Globus pallidus (tissue), 1 donor: ENCODE measurements at places on chromosomes 13 and 19.

DNA sequence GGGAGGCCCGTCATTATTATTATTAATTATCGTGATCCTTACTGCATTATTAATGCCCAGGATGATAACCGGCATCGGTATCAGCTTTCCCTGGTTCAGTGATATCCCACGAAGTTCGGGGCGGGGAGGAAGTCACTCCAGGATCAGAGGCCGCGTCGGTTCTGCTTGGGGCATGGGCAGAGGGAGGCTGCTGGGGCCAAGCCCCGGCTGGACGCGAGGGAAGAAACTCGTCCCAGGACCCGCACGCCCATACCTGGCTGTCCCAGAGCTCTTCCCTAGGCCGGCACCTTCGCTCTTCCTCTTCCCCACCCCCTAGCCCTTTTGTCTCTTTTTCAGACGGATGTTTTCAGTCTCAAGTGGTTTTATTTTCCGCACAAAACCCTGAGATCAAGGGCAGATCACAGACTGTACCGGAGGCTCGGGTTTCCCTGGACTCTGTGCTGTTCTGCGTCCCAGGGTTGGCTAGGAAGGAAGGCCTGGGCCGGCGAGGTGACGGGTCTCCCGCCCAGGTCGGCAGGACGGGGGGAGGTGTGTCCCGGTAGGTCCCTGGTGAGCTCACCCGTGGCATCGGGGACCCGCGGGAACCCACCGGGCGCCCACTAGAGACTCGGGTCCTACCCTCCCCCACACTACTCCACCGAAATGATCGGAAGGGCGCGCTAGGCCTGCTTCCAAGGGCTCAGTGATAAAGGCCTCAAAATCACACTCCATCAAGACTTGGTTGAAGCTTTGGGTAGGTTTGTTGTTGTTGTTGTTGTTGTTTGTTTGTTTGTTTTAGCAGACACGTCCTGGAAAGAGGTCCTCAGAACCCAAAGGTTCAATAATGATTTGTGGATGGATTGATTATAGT, 7.9 kb downstream of the ZIC2 start:
- DNase-seq: no peak

- DNase-seq: no peak
Observed at GRCh38 chr13:98801626-98802418, 49.4 kb upstream of the SLC15A1 start.

GRCh38 chr13:24063281-24063877, 97.1 kb upstream of the SPATA13 start:
- DNase-seq: no peak

- no peak for DNase-seq
Observed at GRCh38 chr13:65260946-65261891, 1968.9 kb downstream of the PCDH9 start.

DNA sequence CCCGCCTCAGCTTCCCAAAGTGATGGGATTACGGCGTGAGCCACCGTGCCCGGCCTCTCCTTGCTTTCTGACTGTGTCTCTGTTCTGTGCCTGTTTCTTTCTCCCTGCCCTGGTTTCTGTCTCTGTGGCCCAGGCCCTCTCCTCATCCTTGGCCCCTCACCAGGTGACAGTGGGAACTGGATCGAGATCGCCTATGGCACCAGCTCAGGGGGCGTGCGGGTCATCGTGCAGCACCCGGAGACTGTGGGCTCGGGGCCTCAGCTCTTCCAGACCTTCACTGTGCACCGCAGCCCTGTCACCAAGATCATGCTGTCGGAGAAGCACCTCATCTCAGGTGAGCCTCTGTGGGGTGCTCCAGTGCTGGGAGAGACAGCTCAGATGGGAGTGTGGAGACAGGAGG, 9.9 kb downstream of the SHKBP1 start:
- DNase-seq: no peak

GRCh38 chr13:72218966-72219365, 352.0 kb upstream of the DACH1 start:
- DNase-seq: peak; percentile 19

GRCh38 chr19:16760990-16761389, 41.3 kb downstream of the NWD1 start:
- DNase-seq: no peak

DNA sequence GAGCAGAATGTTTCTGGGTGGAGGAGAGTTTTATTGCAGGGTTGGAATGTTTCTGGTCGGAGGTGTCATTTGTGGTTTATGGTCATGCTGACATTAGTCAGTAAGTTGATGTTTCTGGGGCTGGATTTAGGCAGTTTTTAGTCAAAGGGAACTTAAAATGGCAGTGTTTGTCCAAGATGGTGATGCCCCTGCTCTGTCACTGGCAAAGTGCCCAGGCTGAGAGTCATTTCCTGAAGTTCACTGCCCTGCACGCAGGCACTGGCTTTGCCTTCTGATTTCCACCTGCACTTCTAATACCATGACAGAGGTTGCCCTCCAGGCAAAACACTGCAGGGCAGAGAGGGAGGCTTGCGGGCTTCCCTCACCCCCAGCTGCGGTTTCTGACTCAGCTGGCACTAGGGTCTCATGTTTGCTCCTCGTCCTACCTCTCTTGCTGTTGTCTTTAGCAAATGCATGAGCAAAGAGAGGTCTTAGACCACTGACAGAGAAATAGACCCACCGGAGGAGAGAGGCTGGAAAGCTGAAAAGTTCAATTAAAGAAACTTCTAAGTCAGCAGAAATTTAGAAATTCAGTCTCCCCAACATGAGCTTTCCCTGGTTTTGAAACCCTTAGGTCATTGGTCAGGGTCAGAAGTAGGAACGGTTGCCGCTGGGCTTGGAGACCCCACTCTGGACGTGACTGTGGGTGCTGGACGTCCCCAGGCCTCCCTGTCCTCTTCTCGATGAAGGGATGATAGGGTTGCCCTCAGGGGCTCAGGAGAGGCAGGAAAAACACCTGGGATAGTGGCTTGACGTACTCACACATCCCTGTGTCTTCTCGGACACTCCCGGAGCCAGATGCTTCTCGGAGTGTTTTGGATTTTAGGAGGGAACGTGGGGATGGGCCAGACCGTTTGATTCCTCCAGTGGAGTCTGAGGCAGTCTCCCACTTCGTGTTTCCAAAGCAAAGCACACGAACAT, 26.3 kb downstream of the TMEM255B start:
- DNase-seq: no peak

DNA sequence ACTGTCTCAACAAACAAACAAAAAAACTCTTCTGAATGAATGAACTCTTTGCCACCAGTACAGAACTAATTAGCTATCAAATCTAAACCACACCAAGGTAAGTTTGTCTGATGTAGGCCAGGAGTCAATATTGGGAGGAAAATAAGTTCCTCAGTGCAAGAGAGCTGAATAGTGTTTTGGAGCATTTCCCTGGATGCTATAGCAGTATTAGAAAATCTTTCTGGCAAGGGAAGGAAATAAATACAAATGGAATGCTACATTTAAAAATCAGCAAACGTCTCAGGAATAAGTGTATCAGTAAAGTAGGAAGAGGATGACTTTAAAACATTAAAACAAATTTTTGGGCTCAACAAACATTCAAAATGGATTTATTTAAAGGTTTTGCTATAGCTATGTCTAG, 81.3 kb upstream of the TMTC4 start:
- DNase-seq: no peak

- no peak for DNase-seq
Observed at GRCh38 chr13:75186379-75186778, 295.6 kb downstream of the TBC1D4 start.

- DNase-seq: no peak
Observed at GRCh38 chr13:28856287-28856686, 36.1 kb downstream of the MTUS2 start.

DNA sequence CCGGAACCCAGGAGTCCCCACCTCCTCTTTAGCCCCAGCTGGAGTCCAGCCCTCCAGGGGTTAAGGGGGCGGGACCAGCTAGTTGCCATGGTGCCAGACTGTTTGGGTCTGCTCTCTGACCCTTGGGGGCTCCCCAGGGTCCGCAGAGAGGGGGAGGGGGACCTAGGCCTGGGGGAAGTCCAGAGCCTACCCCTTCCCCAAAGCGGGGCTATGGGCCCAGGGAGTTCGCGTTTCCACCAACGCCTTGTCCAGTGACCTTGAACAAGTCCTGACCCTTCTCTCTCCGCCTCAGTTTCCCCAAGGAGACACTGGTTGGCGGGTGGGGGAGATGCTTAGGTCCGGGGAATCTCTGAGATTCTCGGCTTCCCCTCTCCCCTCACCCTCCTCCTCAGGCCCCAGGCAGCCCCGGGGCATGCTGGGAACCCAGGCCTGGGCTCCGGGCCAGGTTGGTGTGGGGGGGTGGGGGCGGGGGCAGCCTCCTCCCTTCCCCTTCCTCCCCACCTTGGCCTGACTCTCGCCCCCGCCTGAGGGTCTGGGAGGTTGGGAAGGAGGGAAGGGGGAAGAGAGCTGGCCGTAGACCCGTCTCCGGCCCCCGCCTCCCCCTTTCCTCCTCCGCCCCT, 2.6 kb upstream of the SPACA6 start:
- DNase-seq: peak; percentile 77

DNA sequence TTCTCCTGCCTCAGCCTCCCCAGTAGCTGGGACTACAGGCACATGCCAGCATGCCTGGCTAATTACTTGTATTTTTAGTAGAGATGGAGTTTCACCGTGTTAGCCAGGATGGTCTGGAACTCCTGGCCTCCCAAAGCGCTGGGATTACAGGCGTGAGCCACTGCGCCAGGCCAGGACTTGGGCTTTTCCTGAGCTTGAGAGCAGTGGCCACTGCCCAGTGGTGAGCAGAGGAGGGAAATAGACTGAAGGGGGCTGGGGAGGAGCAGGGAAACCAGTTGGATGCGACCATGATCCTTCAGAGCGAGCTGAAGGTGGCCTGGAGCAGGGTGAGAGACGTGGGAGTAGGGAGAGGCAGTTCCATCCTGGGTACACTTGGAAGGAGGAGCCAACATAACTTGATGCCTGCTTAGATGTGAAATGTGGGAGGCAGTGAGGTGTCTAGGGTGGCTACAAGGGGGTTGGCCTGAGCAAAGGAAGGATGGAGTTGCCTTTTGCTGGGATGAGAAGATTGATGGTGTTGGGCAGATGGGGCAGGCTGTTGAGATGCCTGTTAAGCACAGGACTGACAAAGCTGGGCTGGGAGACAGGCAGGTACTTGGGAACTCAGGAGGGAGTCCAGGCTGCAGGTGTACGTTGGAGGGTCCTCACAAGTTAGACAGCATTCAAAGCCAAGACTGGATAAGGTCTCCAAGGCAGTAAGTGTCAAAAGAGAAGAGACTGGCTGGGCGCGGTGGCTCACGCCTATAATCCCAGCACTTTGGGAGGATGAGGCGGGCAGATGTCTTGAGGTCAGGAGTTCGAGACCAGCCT, 31.8 kb downstream of the KCTD15 start:
- DNase-seq: no peak

- DNase-seq: no peak
Observed at GRCh38 chr13:113742000-113742441, 17.0 kb upstream of the TMEM255B start.

GRCh38 chr19:51089786-51090185, 7.1 kb upstream of the KLK14 start:
- no peak for DNase-seq

GRCh38 chr19:11323601-11324078, 15.8 kb downstream of the RAB3D start:
- no peak for DNase-seq

DNA sequence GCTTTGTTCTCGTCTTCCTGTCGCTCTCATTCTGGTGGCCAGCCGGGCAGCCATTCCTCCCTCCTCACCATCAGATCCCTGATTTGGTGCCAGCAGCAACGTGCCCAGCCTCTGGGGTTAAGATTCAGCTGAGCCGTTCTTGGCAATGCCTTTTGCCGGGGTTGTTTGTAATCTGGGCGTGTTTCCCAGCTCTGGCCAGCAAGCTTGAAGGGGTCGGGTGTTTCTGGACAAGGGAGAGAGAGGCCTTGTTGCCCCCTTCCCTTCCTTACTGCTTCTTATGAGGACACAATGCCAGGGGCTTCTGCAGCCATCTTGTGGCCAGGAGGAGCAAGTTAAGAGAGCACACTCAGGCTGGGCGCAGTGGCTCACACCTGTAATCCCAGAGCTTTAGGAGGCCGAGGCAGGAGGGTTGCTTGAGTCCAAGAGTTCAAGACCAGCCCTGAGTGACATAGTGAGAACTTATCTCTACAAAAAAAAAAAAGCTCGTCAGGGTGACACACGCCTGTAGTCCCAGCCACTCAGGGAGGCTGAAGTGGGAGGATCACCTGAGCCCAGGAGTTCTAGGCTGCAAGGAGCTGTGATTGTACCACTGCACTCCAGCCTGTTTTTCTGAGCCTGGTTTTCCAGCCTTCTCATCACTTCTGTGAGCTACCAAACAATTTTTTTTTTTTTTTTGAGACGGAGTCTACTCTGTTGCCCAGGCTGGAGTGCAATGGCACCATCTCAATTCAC, 10.7 kb upstream of the CRTC1 start:
- DNase-seq: no peak

GRCh38 chr13:28488376-28489005, 6.4 kb downstream of the FLT1 start:
- DNase-seq: no peak

DNA sequence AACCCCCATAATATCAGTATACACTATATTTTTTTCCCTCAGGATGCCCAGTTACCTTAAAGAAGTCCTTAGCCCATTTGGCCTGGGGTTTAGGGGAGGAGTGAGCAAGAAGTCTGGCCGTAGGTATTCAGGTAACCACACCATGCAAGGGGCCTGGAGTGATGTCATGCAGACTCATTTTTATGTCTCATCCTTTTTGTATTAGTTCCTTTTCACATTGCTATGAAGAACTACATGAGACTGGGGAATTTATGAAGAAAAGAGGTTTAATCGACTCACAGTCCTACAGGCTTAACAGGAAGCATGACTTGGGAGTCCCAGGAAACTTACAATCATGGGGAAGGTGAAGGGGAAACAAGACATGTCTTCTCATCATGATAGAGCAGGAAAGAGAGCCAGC, 12.2 kb downstream of the TPP2 start:
- DNase-seq: no peak

GRCh38 chr13:40076765-40077362, 421.4 kb downstream of the COG6 start:
- no peak for DNase-seq

- DNase-seq: no peak
Observed at GRCh38 chr13:51501592-51502152, 48.8 kb upstream of the INTS6 start.
